ENCODE measurements at places on chromosomes 5 and 9.

- DNase-seq = no peak
Observed at GRCh38 chr9:132143359-132143758, 18.5 kb upstream of the NTNG2 start.

GRCh38 chr5:6236858-6237481 lies 141.4 kb downstream of the MED10 start:
- no peak for DNase-seq

DNA sequence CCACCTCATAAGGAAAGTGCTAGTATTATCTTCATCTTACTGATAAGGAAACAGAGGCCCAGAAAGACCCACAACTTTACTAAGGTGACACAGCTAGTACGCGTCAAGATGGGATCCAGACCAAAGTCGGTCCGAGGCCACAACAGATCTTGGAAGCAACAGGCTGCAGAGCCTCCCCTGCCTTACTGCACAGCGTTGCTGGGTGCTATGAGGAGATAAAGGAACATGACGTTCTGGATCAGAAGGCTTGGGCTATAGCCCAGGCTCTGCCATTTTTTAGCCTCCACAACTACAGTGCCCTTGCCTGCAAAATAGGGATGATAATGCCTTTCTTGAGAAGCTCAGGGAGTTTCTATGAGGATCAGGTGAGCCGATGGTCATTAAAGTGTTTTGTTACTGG lies 144.1 kb downstream of the NMUR2 start:
- DNase-seq = no peak

DNA sequence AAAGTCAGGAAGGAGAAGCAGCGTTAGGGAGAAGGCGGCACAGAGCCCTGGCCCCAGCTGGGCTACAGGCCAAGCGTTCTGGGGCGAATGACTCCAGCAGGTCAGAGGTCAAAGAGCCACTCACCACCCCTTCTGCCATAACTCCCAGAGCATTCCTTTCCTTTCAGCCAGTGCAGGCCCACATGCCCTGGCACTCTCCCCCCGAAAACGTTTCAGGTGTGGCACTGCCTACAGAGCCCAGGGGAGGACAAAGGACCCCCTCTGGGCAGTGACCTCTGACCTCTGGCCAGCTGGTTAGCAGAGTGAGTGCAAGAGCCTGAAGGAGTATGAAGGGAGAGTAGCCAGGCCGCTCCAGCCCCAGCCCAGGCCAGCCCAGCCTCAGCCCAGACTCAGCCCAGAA lies 4.9 kb downstream of the ABCA2 start:
- DNase-seq = no peak

DNA sequence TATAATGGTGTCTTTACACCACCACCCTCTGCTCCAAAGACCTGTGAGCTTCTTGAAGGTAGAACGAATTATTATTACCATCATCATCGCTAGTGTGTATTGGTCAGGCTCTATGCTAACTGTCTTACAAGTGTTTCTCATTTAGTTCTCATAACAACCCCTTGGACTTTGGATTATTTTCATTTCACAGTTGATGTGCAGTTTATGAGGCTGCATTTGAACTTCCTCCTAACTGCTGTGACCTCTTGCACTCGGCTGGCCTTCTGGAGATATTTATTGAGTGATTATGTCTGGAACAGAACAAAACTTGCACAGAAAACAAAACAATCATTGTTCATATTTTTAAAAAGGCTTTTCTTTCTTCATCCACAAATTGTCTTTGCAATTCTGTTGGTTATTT lies 306.3 kb upstream of the SGCD start:
- DNase-seq = no peak

- DNase-seq = no peak
Observed at GRCh38 chr5:80884929-80885328, 75.2 kb upstream of the RASGRF2 start.

DNA sequence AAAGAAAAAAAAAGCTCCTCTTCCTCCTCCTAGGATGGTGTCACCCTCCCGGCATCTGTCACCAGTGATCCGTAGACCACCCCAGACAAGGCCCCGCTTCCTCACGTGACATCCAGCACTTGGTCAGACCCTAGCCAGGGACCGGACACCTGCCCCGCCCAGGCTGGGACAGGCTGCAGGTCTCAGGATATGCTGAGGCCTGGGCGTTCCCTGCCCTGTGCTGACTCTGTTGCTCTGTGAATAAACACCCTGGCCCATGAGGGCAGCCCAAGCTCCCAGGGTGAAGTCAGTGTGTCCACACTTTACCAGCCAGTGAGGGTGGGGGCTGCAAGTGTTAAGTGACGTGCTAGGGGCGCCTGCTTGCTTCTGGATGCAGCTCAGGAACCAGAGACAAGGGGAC lies 5.6 kb downstream of the EDF1 start:
- no peak for DNase-seq

DNA sequence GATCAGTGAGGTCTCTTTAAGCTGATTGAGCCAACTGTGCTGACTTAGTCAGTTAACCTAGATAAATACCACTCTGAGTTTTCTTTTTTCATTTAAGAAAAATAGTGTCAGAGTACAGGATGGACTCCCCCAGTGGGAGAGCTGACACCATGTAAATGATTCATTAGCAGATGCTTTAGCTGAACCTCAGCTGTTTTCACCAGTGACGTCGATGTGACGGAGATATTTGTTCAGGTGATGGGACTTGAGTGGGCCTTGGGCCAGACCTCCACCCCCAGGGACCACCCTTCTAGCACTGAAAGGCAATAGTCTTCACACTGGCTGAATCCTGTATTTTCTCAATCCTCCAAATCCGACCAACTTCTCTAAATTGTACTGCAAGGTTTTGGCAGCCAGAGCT lies 196.1 kb downstream of the GAS1 start:
- DNase-seq = no peak

- DNase-seq = no peak
Observed at GRCh38 chr5:51378448-51379330, 4.6 kb upstream of the ISL1 start.

DNA sequence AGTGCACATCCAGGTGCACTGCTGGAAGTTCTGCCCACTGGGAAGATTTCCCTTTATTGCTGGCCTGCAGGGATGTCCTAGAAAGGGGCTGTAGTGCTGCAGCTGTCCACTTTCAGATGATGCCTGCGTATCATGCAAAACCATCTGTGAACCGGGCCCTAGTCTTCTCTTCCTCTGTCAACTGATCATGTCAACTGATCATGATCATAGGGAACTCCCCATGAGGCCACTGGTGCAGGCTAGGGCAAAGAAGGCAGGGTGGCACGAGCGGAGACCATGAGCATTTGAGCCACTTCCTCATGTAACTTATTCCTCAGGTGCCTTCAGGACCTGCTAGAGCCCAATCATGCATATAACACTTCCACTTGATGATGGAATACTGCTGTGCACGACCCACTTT lies 4.5 kb upstream of the HSDL2 start:
- no peak for DNase-seq

GRCh38 chr9:91886414-91887076 lies 63.5 kb downstream of the ROR2 start:
- no peak for DNase-seq

DNA sequence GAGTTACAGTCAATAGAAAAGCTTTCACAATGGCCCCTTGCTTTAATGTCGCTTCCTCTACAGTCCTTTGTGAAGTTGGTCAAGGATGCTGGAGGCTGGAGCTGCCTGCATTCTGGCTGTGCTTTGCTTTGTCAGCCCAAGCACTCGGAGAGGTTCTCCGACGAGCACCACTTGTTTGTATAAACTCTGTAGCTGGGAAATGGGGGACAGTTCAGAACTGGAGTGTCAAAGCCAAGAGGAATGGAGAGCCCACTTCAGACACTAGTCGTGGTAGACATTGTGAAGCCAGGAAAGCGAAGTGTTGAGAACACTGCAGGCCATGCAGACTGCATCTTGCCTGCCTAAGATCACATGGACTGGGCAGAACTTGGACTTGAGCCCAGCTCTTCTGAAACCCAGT lies 330.3 kb downstream of the GADD45G start:
- no peak for DNase-seq

DNA sequence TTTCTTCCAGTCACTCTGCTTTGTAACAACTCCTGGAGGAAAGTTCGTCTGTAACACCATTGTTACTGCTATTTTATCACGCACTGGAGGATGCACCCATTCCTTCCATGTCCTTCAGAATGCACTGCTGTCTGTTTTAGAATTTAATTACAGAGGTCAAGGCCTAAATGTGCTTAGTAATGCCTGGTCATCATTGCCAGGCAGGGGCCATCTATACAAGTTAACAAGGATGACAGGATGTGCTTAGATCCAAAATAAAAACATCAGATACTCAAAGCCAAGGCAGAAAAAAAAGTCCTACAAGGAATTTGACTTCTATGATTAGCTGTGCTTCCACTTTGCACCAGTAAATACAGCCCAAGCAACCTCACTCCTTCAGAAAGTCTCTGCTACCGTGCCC lies 371.4 kb downstream of the SEMA5A start:
- no peak for DNase-seq

DNA sequence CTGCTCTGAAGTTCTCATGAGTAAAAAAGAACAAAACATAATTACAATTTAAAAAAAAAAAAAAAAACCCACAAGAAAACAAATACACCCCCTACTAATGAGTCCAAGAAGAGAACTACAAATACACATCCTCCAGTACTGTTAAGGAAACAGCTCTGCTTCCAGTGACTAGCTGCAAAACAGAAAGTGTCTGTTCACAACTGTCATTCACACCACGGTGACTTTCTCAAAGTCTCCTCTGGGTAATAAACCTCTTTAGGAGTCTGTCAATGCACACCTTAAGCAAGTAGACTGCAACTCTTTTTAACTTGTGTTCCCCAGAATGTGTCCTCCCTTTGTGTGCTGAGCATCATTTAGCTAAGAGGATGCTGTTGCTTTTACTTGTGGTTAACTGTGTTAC lies 6.2 kb downstream of the REEP5 start:
- no peak for DNase-seq

DNA sequence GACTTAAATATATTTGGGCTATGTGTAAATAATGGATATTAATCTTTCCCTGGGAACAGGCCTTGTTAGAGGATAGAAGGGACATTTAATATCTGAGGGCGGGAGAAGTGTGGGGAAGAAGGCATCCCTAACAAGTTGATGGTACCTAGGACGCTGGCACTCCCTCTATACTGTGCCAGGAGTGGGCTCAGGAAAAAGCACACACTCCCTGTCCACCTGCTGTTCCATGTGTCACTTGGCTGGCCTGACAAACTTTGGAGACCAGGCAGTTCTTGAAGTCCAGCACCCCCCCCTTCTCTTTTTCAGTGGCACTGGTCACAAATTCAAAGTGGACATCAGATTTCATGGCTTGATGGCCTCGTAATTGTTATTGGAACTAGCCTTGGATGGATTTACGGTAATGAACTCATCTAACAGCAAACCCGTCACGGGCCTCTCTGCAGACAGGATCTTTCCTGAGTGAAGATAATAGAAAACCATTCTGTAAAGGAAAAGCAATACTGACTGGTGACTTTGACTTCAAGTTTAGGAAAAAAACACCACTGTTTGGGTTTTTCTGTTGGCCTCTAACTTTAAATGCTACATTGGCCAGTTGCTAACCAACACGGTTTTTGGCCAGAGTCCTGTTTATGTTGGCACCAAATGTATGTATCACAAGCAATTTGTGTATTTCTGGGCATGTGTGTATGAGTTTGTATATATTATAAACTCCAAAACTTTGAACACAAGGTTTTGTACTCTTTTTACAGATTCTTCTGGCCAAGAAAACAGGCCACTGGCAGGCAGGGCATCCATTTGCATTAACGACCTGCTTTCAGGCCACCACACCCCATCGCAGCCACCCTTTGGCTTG lies 552.6 kb downstream of the CCDC171 start:
- DNase-seq = no peak

DNA sequence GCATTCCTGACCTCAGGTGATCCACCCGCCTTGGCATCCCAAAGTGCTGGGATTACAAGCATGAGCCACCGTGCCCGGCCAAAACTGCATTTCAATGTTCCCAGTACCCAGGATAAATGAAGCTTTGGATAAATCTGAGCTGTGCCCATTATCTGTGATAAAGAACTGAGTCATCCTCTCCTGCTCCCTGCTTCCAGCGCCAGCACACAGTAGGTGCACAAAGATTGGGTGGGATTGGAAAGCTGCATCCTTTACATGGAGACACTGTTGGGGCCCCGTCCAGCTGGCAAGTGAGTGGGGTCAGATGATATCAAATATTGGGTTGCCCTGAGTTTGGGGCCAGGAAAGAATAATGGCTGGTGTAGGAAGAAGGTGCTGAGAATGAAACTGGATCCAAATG lies 17.4 kb downstream of the SH2D3C start:
- no peak for DNase-seq

GRCh38 chr5:69530561-69531405 lies 29.2 kb upstream of the GTF2H2C start:
- no peak for DNase-seq

DNA sequence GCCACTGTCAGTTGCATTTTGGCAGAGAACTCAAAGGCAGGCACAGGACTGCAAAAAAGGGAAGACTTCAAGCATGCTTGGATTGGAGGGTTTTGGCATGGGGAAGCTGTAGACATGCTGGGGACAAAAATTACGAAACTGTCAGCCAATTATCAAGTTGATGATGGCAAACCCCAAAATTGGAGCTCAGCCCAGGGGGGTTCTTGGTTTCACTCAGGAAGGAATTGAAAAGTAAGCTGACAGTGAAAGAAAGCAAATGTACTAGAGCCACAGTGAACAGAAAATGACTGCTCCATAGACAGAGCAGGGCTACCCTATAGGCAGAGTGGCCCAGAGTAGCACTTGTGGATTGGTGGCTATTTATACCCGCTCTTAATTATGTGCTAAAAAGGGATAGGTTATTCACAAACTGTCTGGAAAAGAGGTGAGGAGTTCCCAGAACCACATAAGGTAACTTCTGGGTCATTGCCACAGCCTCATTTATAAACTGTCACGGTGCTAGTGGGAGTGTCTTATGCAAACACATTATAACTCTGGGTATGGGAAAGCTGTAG lies 14.6 kb upstream of the CFAP95 start:
- DNase-seq = no peak

- no peak for DNase-seq
Observed at GRCh38 chr9:124030969-124031451, 19.4 kb downstream of the LHX2 start.

GRCh38 chr9:70398145-70398556 lies 16.3 kb downstream of the KLF9 start:
- DNase-seq = no peak

- no peak for DNase-seq
Observed at GRCh38 chr5:135438636-135439221, 8.4 kb downstream of the DCANP1 start.

DNA sequence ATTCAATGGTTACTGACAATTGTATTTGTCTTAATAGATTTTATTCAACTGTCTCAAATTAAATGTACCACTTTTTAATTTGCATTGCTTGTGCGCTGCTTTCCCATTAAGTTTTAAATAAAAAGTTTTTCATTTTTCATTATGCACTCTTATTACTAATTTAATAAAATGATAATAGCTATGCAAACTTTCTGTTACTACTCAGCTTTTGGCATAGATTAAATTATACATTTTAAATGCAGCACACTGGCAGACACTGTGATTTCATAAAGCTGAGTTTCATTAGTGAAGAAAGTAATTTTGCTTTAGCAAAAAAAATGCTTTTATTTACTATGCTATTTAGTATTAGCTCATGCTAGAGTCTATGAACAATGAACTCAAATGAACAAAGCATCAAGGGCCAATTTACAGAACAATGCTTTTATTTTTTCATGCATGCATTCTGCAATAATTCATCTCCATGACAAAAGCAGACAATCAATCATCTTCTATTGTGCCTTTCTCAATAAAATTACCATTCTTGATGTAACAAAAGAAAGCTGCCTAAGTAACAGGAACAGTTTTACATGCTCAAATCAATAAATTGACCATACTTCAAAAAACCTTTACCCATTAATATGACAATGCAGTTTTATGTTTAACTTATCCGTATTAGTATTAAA lies 595.2 kb upstream of the ARRDC3 start:
- no peak for DNase-seq

GRCh38 chr9:127785023-127785932 lies 556 bp upstream of the CDK9 start:
- peak; percentile 92 for DNase-seq
